Activated CD8-positive, alpha-beta memory T cell treated with anti-CD3 and anti-CD28 coated beads for 1 hour (primary cell): ENCODE measurements at places on chromosomes 13 and 19.

DNA sequence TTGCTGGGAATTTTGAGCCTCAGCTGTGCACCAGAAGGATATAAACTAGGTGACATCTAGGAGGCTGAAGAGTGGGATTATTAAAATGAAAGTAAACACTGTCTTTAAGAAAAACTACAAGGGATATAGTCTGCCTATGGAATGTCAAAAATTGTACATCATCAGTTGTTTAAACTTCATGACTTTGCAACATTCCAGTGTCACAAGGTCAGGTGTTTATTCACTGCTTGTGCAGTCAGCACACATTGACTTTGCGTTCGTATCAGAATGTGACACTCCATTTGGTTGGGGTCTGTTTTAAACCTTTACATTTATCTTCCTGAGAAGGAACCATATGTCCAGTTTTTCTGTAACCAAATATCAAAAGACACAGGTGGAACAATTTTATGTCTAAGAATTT lies 85.6 kb downstream of the KL start:
- DNase-seq: no peak

- no peak for DNase-seq
Observed at GRCh38 chr19:41999071-41999877, 5.2 kb upstream of the ATP1A3 start.

DNA sequence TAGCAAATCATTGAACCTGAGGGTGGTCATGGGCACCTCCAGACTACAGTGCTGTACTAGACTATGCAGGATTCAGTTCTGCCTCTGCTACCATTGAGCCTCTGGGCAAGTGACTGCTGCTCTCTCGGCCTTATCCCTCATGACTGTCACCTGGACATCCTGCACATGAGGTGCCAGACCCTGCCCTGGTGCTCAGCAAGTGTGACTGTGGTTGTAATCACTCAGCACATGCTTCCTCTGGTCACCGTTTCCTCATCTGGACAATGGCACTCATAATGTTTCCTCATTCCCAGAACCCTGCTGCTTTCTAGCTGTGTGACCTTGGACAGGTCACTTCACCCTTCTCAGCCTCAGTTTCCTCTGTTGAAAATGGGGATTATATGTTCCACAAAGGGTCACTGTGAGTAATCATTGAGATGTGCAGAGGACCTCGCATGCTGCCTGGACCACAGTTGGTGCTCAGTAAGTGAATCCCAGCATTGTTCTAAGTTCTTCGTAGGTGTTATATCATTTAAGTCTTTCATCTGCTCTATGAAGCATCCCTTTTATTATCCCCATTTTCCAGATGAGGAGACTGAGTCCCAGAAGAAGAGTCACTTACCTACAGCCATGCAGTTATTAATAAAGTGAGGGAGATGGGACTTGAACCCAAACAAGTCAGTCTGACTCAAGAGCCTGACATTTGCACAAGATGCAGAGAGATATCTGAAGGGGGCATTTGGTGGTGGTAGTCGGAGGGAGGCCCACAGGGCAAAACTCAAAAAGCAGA lies 3.2 kb downstream of the SYT3 start:
- no peak for DNase-seq

GRCh38 chr13:114067886-114068651 lies 64.4 kb downstream of the RASA3 start:
- DNase-seq: no peak

- no peak for DNase-seq
Observed at GRCh38 chr19:52638601-52639000, 446 bp upstream of the ZNF83 start.

DNA sequence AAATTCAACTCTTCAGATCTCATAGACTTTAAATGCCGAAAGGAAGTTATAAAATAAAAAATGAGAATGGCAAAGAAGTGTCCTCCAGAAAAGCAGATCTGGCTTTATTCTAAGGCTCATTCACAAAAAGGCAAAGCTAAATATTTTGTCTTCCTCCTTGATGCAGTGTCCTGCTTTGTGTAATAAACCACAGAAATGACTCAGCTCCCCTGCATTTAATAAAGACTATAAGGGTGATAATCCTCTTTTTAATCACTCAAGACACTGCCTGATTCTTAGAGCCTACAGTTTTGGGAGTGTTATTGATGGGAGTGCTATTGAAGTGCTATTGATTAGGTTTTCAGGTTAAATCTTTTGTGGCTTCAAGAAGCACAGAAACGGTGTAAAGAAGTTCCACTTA lies 482.0 kb downstream of the PCDH20 start:
- DNase-seq: no peak

DNA sequence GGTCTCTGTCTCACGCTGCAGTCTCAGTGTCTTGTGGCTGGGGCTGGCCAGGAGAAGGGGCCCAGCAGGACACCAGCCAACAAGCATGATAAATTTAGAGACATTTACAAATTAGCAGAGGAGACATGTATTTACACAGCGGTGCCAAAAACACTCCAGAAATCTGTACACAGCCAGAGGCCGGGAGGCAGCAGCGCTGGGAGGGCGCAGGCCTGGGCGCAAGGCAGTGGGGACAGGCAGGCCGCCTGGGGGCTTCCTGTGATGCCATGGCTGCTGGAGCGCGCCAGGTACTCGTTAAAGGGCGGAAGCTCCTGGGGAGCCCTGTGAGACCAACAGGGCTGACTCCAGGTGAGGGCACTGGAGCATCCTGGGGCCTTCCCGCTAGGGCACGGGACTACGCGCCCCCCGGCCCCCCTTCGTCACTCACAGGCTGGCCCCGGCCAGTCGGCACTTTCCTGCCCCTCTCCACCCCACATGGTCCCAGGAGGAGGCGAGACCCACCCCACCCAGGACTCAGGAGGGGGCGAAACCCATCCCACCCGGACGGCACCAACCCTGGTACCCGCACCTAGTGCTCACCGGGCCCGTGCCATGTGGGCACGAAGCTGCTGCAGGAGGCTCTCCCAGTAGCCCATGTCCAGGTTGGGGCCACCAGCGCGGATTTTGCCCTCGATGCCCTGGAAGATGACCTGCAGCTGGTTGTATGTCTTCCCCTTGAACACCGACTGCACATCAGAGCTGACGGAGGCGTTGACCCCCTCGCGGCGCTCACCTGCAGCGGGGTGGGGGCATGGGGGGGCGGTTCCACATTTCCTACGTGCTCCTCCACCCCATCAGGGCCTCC lies 7.4 kb upstream of the TBXA2R start:
- no peak for DNase-seq

DNA sequence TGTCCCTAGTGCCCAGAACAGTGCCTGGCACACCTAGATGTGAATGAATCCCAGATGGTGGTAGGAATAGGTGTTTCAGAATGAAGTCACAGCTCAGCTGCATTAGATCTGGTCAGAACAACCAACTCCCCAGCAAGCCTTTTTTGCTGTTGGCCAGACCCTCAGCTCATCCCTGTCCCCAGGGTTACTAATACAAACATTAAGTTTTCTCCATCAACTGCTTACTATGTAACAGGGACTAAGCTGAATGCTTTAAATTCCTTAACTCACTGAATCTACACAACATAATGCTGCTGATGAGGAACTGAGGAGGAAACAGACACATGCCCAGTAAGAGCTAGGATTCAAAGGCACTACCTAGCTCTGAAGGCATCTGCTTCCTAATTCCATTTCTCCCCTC lies 18.8 kb downstream of the SMG9 start:
- DNase-seq: no peak

DNA sequence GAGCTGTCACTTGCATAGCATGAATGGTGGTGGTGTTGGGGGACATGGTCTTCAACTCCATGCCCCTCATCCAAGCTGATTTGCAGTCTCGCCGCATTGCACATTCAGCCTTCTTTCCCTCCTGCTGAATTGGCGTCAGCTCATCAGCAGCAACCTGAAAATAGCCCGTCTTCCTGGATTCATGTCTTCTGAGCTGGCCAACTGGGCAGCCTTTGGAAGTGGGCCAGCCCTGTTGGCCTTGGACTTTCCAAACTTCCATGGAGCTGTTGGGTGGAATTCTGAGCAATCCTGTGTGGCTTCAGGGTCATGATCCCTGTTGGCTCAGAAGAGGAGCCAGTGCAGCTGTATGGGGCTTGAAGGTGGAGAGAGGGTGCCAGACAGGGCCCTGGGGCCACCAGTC lies 68.8 kb downstream of the ZNF536 start:
- no peak for DNase-seq

DNA sequence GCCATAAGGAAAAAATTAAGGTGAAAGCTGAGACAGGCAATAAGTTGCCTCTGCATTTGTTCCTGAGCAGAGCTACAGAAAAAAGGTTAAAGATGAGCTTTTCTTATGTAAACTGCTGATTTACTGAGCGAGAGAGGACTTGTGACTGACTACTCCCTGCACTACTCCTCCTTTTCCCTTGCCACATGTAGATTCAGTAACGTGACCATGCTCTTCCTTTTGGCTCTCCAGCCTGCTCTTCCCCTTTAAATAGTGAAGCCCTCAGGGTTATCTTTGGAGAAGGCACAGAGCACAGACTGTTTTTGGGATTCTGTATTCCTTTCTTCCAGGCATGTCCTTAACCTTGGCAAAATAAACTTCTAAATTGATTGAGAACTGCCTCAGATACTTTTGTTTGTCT lies 630.2 kb downstream of the UQCRFS1 start:
- no peak for DNase-seq

- no peak for DNase-seq
Observed at GRCh38 chr13:80962855-80963254, 621.9 kb upstream of the SPRY2 start.

GRCh38 chr13:99206873-99207272 lies 6.2 kb downstream of the UBAC2 start:
- DNase-seq: no peak

GRCh38 chr19:28427376-28428083 lies 785.4 kb downstream of the UQCRFS1 start:
- no peak for DNase-seq
